ENCODE measurements at places on chromosomes 6 and 20.

- no peak for DNase-seq
These were observed 12.2 kb downstream of the SNAP91 start for GRCh38 chr6:83696674-83697073.

GRCh38 chr6:164243949-164244348 is 829.4 kb downstream of the QKI start:
- DNase-seq = no peak

DNA sequence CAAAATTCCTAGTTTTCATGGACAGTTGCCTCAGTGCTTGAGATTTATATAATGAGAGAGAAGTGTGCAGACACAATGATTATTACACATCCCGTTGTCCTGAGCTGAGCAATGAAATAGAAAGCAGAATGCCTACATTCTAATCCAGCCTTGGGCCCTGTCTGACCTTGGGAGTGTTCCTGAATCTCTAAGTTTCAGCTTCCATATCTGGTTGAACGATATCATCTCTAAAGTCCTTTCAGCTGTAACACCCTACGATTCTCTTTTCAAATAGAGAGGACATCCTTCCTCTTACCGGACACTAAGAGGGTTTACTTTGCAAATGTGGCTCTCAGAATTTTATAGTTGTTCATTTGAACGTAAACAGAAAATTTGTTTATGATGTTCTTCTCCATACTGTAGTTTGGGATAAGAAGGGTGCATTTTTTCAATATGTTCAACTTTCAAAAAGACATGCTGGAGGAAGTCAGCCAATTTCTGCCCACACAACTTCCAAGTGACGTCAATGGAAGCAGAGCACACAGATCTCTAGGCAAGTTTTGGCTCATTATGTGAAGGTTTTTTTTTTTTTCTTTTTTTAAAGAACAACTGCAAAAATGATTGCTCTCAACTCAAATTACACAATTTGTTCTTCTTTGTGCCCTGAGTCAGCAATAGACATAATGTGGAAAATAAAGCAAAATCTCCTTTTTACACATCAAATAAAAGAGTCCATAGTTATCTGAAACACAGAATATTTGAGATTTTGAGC is 50.4 kb downstream of the PDE7B start:
- no peak for DNase-seq

DNA sequence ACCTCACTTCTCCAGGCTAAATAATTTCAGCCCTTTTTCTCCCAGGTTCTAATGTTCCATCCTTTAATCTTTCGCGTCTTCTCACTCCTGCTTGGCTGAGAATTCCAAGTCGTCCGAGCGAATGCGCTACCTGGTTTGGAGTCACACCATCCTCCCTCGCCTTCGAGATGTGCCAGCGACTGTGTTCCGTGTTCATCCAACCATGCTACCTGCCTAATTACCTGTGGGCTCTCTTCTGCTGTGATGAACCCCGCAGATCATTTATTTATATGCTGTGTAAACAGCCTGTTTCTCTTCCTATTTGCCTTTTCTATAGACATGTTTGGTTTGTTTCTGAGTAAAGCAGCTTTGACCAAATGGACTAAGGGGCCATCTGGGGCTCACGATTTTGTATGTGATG is 83.5 kb upstream of the TMEM181 start:
- DNase-seq = no peak

- DNase-seq = no peak
These were observed 217.9 kb downstream of the PLCB4 start for GRCh38 chr20:9286501-9287461.

- DNase-seq = no peak
These were observed 81.2 kb downstream of the ASXL1 start for GRCh38 chr20:32439132-32439829.

- no peak for DNase-seq
These were observed 49.6 kb downstream of the TCP11 start for GRCh38 chr6:35091346-35092083.

GRCh38 chr6:166437661-166438060 is 54.9 kb upstream of the MPC1 start:
- peak; percentile 63 for DNase-seq

- DNase-seq = no peak
These were observed 1159.7 kb downstream of the GRIK2 start for GRCh38 chr6:102553214-102553613.

GRCh38 chr6:149132336-149132735 is 185.2 kb upstream of the TAB2 start:
- no peak for DNase-seq

- DNase-seq = no peak
These were observed 491.0 kb upstream of the CDH4 start for GRCh38 chr20:60761056-60761455.

- no peak for DNase-seq
These were observed 312.8 kb upstream of the PTCHD4 start for GRCh38 chr6:48423640-48424365.

DNA sequence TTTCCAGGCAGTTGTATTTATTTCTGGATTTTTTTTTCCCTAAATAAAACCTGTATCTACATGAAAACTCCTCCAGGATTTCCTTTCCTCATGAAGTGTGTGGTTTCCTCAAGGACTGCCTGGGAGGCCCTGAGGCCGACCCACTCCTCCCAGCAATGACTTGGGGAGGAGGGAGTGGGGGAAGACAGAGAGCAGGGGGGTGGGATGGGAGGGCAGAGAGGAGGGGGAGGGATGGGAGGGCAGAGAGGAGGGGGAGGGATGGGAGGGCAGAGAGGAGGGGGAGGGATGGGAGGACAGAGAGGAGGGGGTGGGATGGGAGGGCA is 161.8 kb upstream of the AGPAT4 start:
- no peak for DNase-seq

- DNase-seq = no peak
These were observed 71.3 kb downstream of the PCSK2 start for GRCh38 chr20:17298171-17298570.

GRCh38 chr6:47859175-47859574 is 77.3 kb downstream of the OPN5 start:
- DNase-seq = no peak

DNA sequence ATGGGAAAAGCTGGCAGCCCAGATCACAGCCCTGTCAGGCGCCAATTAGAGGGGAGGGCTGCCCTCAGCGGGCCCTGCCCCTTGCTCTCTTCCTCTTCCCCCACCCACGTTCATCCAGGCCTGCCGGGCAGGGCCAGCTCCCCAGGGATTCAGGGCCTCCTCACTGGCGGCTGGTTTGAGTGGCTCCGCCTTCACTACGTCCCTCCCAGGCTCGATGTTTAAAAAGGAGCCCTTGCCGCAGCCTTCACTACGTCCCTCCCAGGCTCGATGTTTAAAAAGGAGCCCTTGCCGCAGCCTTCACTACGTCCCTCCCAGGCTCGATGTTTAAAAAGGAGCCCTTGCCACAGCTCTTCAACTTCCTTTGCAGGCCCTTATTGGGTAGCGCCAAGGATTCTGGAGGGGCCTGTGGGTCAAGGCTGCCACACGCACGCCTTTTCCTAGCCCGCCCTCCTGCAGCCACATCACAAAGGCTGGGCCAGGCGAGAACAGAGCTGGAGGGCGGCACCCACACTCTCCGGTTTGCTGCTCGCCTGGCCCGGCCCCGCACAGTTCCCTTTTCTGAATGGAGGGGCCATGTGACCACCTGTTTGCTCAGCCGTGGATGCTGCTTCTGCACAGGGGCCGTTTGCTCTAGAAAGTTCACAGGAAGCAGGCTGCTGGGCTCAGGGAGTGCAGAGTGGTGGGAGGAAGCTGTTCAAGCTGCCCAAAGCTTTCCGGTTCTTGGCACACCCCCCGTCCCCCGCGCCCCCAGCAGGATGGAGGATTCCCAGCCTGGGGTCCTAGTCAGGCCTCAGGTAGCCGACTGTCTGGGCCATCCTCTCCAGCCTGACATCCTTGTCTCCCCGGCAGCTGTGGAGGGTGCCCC is 1.6 kb downstream of the SLC17A9 start:
- peak; percentile 20 for DNase-seq

- DNase-seq = no peak
These were observed 19.5 kb downstream of the NCOA3 start for GRCh38 chr20:47521059-47521808.

- DNase-seq = peak; percentile 49
These were observed 28.3 kb downstream of the MRS2 start for GRCh38 chr6:24431045-24431451.

DNA sequence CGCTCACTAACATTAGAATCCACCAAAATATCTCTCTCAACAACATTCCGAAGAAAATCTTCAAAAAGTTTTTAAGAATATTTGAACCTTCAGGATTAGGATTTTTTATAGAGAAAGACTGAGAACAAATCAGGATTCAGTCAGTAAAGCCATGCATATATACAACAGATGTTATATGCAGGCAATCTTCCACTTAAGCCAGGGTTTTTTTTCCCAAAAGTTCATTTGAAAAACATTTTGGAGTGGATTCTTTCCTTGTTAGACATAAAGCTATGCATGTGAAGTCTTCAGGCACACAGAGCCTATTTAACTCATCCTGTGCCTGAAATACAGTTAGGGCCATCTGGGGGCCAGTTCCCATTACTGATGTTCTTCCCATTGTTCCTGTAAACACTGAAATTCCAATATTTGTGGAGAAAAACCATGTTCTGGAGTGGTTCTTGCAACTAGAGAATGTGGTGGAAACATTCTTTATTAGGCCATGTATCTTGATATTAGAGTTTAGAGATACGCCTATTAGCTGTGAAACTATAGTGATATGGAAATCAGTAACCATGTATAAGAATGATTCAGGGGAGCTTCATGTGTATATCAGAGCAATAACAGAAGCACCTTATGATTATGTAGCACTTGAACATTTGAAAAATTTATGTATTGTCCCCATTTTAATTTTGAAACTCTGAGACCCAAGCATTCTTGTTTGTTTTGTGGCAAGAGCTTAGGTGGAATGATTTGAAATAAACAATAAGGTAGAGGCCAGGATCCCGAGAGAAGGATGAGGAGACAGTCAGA is 61.7 kb downstream of the PLEKHG1 start:
- no peak for DNase-seq

DNA sequence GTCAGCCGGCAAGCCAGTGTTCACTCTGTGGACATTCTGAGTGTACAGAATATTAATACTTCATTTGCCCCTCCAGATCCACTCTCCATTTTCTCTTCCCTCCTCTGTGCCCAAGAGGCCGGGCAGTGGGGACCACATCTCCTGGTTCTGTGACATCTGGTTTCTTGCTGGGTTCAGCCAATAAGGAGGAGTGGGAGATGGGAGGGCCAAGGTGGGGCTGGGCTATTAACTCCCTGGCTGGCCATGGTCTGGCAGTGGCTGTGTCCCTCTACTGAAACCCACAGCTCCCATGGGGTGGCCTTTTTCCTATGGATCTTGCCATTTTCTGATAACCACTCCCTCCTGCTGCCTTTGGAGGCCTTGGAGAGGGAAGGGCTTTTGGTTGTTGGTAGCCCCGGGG is 30.0 kb upstream of the SALL4 start:
- no peak for DNase-seq

DNA sequence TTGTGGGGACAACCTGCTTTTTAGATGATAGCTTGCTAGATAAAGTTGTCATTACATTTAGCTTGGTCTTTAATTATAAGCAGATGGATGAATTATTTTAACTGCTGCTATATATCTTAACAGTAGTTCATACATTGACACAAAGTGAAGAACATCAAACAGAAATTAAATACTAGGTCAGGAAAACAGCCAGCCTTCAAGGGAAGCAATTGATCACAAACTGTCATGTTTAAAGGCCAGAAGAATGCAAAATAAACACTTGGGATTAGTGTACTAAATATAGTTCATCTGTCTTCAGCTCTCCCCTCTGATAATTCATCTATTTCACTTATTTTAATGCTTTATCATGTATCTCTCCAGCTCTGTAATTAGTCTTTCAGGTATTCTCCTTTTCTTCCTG is 225.1 kb upstream of the FERMT1 start:
- no peak for DNase-seq

GRCh38 chr20:52294106-52294628 is 102.6 kb upstream of the ZFP64 start:
- no peak for DNase-seq

DNA sequence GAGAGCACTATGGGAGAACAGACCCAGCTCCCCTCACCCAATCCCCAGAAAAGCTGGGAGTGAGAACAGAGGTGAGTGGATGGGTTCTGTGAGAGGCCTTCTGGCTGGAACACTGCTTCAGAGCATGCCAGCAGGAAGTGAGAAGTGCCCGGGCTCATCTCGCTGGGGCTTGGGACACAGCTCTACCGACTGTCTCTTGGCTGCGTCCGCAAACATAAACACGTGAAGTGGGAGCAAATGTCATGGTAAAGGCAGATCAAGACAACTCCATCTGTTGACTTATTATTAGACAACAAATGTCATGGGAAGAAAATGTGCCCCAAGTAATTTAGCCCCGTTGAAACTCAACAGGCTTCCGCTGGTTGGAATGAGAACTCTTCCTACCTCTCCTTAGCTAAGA is 25.9 kb downstream of the GNAS-AS1 start:
- DNase-seq = no peak

DNA sequence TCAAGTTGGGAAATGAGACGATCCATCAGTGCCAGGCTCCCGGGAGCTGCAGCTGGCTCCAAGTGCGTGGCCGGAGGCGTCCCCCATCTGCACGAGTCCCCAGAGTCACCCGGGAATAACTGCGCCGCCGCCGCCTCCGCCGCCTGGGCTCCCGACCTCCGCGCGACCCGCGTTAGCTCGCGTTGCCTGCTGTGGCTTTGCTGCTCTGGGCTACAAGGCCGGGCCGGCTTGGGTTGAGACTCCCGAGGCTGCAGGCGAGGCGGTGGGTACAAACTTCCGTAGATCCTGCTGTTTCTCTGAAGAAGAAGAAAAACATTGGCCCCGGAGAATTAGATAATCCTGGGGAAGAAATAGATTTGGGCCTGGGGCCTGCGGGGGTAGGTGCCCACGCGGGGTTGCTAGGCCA is 7.4 kb upstream of the LAMP5 start:
- no peak for DNase-seq

DNA sequence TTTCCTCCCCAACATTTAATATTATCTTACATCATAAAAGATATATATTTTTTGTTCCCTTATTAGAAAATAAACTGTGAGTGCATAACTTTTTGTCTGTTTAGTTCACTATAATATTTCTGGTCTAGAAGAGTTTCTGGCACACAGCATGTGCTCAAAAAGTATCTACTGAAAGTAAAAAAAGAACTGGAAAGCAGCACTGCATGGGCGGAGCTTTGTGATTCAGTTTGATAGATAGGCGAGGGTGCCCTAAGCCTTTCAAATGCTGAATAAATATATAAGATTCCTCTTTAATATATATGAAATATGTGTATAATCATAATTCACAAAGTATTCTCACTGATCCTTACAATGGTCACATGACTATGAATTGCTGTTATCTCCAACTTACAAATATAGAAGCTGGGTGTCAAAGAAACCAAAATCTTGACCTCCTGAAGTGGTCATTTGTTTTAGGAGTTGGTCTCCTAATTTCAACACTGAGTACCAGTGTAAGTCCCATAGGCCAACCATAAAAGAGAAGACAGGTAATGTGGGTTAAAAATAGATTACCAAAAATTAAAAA is 50.8 kb downstream of the OR2B2 start:
- DNase-seq = no peak
